Sigmoid colon (tissue), 7 donors: ENCODE measurements at places on chromosomes 6 and 20. TPM values are rescaled to one million over a fixed set of nuclear protein-coding genes. Genes with fewer than 3 reads are reported as not detected.

The OPRM1 gene
- not detected for polyA plus RNA-seq

The BPIFB1 gene
- polyA plus RNA-seq, result not detected

GRCh38 chr20:37053230-37053950, 42.4 kb downstream of the RBL1 start:
- H3K36me3 ChIP-seq, result peaks cover 2% of the 10 kb centered on the region
- H3K27me3 ChIP-seq, result no peaks in the 10 kb centered on the region
- no peak for DNase-seq
- no peaks in the 10 kb centered on the region for H3K4me1 ChIP-seq
- no peak overlapping the region for H3K27ac ChIP-seq
- no peak overlapping the region for H3K4me3 ChIP-seq

DNA sequence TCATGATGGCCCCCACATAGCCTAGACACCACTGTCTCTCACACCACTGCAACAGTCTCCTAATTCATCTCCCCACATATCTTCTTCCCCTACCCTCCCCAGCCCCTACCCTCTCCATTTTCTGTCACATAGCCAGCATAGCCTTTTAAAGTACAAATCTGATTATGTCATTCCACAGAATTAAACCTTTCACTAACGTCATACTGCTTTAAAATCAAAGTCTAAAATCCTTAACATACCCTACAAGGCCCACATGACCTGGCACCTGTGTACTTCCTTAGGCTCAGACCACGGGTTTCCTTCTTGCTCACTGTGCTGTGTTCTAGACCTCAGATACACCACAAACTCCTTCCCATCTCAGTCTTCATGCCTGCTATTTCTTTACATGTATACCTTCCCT, 5.9 kb downstream of the OSTM1 start:
- H3K4me1 ChIP-seq, result peaks cover 10% of the 10 kb centered on the region
- no peak overlapping the region for H3K27ac ChIP-seq
- no peak for DNase-seq

DNA sequence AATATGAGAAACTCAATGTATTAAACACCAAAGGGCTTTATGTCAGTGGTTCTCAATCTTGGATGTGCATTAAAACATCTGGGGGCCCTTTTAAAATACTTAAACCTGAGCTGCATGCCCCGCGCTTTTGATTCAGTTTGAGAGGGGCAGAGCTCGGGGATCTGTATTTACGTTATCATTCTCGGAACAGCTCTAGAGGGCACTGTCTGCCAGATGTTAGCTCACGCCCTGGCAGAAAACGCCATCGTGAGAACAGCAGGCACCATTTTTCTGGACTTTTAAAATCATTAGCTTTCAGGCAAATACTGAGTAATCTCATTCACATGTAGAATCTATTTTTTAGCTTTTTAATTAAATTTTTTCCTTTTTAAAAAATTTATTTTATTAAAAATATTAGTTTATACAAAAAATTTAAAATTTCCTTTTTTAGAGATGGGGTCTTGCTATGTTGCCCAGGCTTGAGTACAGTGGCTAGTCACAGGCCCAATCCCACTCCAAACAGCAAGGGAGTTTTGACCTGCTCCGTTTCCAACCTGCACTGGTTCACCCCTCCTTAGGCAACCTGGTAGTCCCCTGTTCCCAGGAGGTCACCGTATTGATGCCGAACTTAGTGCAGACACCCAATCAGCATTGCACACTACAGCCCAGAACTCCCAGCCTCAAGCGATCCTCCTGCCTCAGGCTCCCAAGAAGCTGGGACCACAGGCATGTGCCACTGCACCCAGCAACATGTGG, 30.0 kb upstream of the ZNF133 start:
- DNase-seq, result no peak
- no peak overlapping the region for H3K27ac ChIP-seq

The AARS2 gene
- 9.7 TPM for polyA plus RNA-seq

DNA sequence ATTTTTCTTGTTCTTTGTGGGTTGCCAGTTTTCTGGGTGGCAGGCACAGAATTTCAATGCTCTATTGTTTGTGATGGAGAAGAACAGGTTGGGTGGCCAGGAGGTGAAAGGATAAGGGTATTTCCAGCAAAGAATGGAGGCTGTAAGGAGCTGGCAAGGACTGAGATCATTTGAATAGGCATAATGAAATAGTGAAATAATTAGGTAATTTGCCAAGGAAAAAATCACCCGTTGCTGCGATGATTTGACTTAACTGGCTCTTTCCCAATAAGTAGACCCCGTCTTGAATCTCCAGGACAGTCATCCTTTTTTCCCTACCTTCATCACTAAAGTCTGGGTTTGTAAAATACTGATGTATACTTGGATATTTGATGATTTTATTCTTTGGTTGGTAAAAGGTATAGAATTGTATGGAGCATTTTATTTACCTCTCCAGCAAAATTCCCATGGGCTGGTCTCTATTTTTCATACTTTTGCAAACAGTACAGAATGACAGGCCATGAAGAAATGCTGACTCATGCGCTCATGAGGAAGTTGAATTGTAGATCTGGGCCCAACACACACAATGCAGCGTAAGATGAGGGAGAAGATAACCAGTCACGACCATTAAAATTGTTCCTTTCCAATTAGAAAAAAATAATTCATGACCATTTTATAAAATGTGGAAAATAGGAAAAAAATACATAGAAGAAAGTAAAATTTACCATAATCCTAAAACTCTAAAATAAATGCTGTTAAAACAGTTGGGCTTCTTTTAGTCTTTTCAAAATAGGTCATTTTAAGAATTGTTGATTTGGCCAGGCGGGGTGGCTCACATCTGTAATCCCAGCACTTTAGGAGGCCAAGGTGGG, 2.4 kb upstream of the GCNT2 start:
- H3K27ac ChIP-seq, result no peak overlapping the region
- no peaks in the 10 kb centered on the region for H3K27me3 ChIP-seq
- H3K4me3 ChIP-seq, result no peak overlapping the region
- no peak for DNase-seq

- DNase-seq, result peak; percentile 59
- no peaks in the 10 kb centered on the region for H3K27me3 ChIP-seq
- H3K27ac ChIP-seq, result no peak overlapping the region
- no peaks in the 10 kb centered on the region for H3K36me3 ChIP-seq
Measured at GRCh38 chr6:168134560-168135201, 55.7 kb upstream of the FRMD1 start.

The PERP gene
- 43.7 TPM for polyA plus RNA-seq

The ADGRF5 gene
- 1.2 TPM for polyA plus RNA-seq

DNA sequence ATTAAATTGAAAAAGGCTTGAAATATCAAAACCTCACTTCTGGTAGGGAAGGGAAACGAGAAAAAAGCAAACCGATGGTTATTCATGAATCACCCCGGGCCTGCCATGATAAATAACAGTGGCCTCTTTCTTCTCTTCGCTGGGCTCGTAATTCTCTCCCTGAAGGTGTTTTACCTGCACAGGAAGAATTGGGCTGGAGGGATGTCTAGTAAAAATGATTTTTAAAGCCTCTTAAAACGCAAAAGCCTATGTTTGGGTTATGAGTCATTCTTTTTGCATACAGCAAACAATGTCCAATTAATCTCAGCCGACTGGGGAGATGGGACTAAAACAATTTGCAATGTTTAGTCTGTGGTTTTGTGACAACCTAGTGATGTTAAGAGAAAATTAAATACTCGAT, 16.8 kb downstream of the LINC00237 start:
- no peak for DNase-seq
- no peak overlapping the region for H3K4me3 ChIP-seq
- H3K27ac ChIP-seq, result no peak overlapping the region
- peaks cover 10% of the 10 kb centered on the region for H3K27me3 ChIP-seq
- H3K4me1 ChIP-seq, result no peaks in the 10 kb centered on the region
- H3K36me3 ChIP-seq, result no peaks in the 10 kb centered on the region

The FAM217A gene
- polyA plus RNA-seq, result 0.03 TPM

- H3K4me1 ChIP-seq, result no peaks in the 10 kb centered on the region
- no peaks in the 10 kb centered on the region for H3K36me3 ChIP-seq
- no peak overlapping the region for H3K27ac ChIP-seq
Measured at GRCh38 chr20:15012566-15012965, 675.2 kb upstream of the FLRT3 start.

- DNase-seq, result no peak
- no peak overlapping the region for H3K27ac ChIP-seq
- H3K4me3 ChIP-seq, result no peak overlapping the region
- H3K4me1 ChIP-seq, result no peaks in the 10 kb centered on the region
- H3K36me3 ChIP-seq, result no peaks in the 10 kb centered on the region
Measured at GRCh38 chr6:158408013-158408412, 95.7 kb downstream of the TULP4 start.

The JPH2 gene
- 0.60 TPM for polyA plus RNA-seq

DNA sequence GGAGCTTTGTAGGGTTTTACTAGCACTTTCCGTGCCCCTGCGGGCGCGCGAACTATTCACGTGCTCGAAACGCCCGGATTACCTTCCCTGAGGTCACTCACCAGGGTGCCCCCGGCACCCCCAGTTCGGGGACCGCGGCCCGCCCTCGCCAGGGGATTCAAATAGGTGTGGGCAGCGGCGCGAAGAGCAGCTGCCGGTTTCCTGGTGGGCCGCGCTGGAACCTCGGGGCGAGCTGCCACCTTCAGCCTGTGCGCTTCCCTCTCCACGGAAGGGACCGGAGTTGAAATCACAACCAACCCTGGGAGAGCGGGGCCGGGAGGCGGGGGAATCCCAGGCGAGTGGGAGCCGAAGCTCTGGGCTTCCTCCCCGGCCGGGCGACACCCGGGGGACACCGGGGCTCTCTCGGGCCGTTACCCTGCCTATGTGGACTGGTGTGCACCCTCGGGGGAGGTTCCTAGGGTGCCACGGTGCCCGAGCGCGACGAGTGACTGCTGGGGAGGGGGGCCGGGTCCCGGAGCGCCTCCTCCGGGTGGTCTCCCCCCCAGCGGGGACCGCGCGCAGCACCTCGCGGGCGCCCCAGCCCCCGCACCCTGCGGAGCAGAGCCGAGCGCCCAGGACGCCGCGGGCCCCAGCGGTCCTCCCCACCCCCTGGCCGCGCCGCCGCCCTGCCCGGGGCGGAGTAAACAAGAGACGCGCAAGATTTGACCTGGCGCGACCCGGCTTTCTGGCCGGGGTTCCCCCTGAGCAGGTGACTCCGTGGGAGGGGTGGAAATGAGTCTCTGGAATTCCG, 2.1 kb upstream of the HIVEP2 start:
- DNase-seq, result peak; percentile 92
- H3K27me3 ChIP-seq, result no peaks in the 10 kb centered on the region
- peaks cover 19% of the 10 kb centered on the region for H3K4me1 ChIP-seq
- H3K27ac ChIP-seq, result peak overlapping the region; percentile 99
- no peaks in the 10 kb centered on the region for H3K36me3 ChIP-seq

GRCh38 chr6:156256161-156256560, 521.0 kb upstream of the ARID1B start:
- H3K4me1 ChIP-seq, result no peaks in the 10 kb centered on the region
- no peak overlapping the region for H3K27ac ChIP-seq
- no peaks in the 10 kb centered on the region for H3K27me3 ChIP-seq
- no peak for DNase-seq

- no peaks in the 10 kb centered on the region for H3K27me3 ChIP-seq
- peaks cover 23% of the 10 kb centered on the region for H3K4me1 ChIP-seq
- H3K36me3 ChIP-seq, result no peaks in the 10 kb centered on the region
- no peak overlapping the region for H3K27ac ChIP-seq
Measured at GRCh38 chr20:10984913-10985312, 311.1 kb upstream of the JAG1 start.

The GRM4 gene
- not detected for polyA plus RNA-seq

The CLPSL2 gene
- polyA plus RNA-seq, result not detected

DNA sequence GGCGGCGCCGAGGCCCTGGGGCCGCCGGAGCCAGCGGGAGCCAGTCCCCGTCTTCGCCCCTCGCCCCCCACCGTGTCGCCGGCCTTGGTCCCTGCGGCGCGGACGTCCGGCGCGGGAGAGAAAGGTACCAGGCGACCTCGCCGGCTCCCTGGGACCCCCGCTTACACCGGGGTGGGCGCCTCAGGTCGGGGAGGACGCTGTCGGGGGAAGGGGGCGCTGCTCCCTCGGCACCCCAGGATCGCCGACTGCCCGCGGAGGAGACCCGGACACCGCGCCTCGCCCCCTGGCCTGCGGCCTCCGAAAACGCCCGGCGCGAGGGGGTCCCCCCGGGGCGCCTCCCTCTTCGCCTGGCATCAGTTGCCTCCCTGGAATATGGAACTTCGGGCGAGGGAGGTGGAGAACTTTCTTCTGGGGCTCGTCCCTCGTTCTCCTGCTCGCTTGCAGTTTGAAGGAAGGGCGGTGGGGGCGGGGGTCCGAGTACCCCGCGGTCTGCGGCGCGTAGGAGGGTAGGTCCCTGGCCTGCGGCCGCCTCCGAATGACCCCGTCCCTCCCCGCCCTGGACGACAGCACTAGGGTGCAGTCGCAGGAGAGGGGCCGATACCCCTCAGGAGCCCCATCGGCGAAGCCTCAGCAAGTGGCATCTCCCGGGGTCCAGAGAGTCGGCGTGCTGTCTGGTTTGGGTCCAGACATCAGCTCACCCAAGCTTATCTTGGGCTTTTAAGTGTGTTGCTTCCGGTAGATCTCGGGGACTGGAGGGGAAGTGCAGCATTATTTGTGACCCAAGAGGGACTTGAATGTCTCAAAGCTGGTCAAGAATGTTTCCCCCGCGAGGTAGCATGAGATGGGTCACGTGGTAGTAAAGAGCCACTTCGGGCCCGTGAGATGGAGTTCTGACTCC, 549 bp downstream of the ANKRD6 start:
- peak overlapping the region; percentile 94 for H3K4me3 ChIP-seq
- H3K4me1 ChIP-seq, result peaks cover 27% of the 10 kb centered on the region
- H3K27ac ChIP-seq, result peak overlapping the region; percentile 49
- no peaks in the 10 kb centered on the region for H3K27me3 ChIP-seq

The KIF6 gene
- not detected for polyA plus RNA-seq

The GJA1 gene
- polyA plus RNA-seq, result 9.3 TPM

DNA sequence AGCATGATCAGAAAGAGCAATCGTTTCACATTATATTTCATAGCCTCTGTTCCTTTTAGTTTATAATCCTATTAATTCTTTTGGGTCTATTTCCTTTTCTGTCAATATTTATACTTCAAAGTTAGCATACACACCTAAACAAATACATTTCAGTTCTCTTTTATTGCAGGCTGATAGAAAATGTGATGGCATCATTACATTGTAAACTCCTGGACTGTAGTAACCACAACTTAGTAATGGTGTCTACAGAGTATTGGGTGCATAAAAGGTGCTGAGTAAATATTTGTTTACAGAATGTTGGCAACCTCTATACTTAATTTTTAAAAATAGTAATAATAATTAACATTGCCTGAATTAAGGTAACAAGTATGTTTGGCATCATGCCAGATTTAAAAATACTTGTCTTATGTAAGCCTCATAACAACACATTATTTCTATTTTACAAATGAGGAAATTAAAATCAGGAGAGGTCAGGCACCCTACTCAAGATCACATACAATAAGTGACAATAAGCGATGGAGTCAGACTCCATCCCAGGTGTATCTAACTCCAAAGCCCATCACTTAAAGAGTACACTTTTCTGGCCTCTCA, 195.0 kb downstream of the UBE3D start:
- no peaks in the 10 kb centered on the region for H3K4me1 ChIP-seq
- no peaks in the 10 kb centered on the region for H3K27me3 ChIP-seq
- H3K27ac ChIP-seq, result no peak overlapping the region

GRCh38 chr20:22491194-22491505, 93.2 kb downstream of the FOXA2 start:
- H3K4me1 ChIP-seq, result no peaks in the 10 kb centered on the region
- no peak overlapping the region for H3K27ac ChIP-seq
- no peak overlapping the region for H3K4me3 ChIP-seq
- no peak for DNase-seq

The LTB gene
- 2.5 TPM for polyA plus RNA-seq

The LAMA2 gene
- 4.5 TPM for polyA plus RNA-seq

The FBXO9 gene
- 22.4 TPM for polyA plus RNA-seq

- no peak overlapping the region for H3K4me3 ChIP-seq
- no peak for DNase-seq
- no peak overlapping the region for H3K27ac ChIP-seq
- H3K36me3 ChIP-seq, result no peaks in the 10 kb centered on the region
Measured at GRCh38 chr6:118645395-118645794, 6.0 kb downstream of the CEP85L start.
